Epithelial cell of alveolus of lung (primary cell): ENCODE measurements at places on chromosomes 2 and 18. TPM values are rescaled to one million over a fixed set of nuclear protein-coding genes. Genes with fewer than 3 reads are reported as not detected.

KCNIP3 gene
- total RNA-seq: 0.78 and 0.96 TPM in 2 replicates

C2orf78 gene
- total RNA-seq: not detected in 2 replicates

ANKRD30B gene
- not detected in 2 replicates for total RNA-seq

UGT1A3 gene
- not detected in 2 replicates for total RNA-seq

SP5 gene
- not detected in 2 replicates for total RNA-seq

SPHKAP gene
- total RNA-seq: 0.08 and 0.26 TPM in 2 replicates

STON1 gene
- total RNA-seq: 7.5 and 28.5 TPM in 2 replicates

IL36G gene
- total RNA-seq: not detected in 2 replicates

IL36A gene
- total RNA-seq: not detected in 2 replicates
